Amniotic stem cell (primary cell): ENCODE measurements at places on chromosomes 12 and 14.

DNA sequence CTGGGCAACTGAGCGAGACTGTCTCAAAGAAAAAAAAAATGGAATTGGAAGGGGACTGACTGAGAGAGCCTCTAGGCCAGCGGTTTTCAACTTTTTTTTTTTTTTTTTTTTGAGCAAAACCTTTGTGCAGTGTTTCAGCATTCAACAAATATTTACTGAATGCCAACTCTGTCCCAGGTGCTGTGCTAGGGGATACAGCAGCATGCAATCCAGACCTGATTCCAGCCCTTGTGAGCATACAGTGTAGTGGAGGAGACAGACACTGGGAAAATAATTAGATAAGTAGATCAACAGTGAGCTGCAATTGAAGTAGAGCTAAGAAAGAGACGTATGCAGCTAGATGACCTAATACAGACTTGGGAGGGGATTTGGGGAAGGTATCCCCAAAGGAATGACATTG is 23.8 kb upstream of the LTBP2 start:
- no peak for DNase-seq

- no peak for DNase-seq
These were observed 1113.6 kb upstream of the SEL1L start for GRCh38 chr14:82647088-82647810.

GRCh38 chr12:79532907-79533288 is 157.9 kb downstream of the PAWR start:
- DNase-seq, result no peak

DNA sequence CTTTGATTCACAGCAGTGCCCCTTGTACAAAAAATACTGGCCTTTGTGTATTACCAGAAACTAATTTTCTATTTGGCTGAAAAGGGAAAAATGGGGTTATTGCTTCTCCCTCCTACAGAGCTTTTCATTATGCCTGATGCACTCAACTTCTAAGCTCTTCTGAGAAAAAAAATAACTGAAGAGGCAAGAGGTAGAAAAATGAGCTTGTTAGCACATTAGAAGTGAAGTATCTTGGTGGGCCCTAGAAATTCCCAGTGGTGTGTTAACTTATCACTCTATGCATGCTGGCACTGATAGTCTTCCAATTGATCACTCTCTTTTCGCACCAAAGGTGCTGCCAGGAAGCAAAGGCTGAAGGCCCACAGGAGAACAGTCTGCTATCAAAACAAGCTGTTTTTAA is 17.1 kb downstream of the INSM2 start:
- no peak for DNase-seq

GRCh38 chr12:113990250-113991223 is 24.4 kb upstream of the RBM19 start:
- DNase-seq, result no peak

DNA sequence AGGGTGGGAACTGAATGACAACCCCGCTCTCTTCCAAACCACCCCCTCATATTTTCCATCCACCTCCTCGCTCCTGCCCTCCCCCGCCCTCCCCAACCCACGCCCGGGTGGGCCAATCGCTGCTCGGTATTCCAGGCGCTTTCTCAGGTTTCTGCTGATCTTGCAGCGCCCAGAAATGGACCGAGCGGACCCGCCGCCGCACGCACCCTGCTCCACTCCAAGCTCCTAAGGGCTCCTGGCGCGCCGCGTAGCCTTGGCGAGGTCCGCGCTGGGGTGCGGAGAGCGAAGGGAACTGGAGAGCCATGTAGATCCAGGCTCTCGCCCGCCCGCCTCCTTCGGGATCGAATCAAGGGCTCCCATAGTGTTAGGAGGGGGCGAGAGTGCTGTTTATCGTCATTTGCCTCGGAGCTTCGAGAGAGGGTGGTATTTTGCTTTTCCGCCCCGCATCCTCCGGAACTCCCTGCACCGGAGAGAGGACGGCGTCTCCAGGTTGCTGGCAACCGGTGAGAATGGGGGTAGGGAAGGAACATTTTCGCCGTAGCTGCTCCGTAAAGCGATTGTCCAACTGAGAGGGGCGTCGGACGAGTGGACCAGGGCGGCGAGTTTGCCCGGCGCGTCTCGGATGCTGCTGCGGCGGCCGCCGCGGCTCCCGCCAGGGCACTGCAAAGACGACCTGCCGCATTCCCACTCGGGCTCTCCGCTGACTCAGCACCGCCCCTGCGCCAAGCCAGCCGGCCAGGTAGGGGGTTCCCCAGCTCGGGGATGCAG is at the start of gene KCNA1:
Gene KCNA1, plus strand, starts transcription at position 172 of the 768 bp plus-strand sequence. CDS start 1,474 bp downstream, outside the sequence.
- DNase-seq, result no peak

- DNase-seq, result no peak
These were observed 363.0 kb upstream of the FKBP4 start for GRCh38 chr12:2431810-2432209.

DNA sequence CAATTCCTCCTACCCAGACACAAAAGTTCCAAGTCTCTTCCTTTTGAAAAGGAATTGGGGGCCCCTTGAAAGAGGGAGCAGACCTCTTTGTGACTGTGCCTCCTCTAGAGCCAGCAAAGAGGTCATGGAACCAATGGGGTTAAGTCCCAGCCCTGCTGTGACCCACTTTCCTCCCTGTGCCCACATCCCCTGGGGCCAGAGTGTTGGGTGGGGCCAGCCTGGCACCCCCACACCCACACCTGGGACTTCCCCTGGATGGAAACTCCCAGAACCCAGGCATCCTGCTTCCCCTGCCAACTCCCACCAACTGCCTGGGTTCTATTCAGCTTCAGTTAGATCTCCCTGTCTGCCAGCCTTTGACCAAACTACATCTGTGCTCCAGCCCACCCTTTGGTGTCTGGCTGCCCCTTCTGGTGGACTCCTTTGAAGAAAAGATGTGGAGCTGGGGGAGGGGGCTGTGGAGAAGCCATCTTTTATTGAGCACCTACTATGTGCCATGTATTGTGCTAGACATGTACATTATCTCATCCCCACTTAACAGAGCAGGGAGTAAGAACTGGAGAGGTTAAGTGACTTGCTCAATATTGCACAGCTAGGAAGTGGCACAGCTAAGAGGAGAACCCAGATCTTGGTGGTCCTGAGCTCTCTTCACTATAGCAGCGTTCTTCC is 4.6 kb upstream of the RARG start:
- DNase-seq, result no peak

DNA sequence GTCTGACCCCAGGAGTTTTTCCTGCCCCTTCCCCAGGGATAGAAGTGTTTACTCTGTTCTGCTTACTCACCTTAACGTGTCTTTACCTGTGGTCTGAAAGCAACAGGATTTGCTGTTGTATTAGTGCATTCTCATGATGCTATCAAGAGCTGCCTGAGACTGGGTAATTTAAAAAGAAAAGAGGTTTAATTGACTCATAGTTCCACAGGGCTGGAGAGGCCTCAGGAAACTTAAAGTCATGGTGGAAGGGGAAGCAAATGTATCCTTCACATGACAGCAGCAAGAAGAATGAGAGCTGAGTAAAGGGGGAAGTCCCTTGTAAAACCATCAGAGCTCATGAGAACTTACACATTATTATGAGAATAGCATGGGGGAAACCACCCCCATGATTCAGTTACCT is 240.4 kb downstream of the SNAPC1 start:
- DNase-seq, result no peak

DNA sequence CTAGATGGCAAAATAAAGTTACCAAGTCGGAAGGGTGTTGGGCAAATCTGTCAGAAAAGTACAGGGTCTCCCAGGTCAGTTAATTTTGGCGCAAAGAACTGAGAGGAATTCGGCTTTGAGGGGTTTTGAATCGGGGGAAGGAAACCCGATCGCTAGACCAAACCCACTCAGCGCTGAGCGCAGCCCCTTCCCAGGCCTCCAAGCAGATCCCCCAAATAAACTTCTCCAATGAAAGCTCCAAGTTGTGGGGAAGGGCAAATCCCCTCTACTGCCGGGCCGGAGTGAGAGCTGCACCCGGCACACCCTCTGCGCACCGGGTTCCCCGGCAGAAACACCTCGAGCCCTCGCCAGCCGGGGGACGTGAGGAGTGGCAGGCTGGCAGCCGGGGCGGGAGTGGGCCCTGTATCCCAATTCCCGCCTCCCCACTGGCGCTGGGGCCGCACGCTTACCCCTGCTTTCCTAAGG is 441 bp downstream of the E2F7 start:
- no peak for DNase-seq

- DNase-seq, result no peak
These were observed 96.6 kb downstream of the APAF1 start for GRCh38 chr12:98741556-98742265.

GRCh38 chr12:24997496-24997895 is 48.6 kb upstream of the BCAT1 start:
- no peak for DNase-seq

DNA sequence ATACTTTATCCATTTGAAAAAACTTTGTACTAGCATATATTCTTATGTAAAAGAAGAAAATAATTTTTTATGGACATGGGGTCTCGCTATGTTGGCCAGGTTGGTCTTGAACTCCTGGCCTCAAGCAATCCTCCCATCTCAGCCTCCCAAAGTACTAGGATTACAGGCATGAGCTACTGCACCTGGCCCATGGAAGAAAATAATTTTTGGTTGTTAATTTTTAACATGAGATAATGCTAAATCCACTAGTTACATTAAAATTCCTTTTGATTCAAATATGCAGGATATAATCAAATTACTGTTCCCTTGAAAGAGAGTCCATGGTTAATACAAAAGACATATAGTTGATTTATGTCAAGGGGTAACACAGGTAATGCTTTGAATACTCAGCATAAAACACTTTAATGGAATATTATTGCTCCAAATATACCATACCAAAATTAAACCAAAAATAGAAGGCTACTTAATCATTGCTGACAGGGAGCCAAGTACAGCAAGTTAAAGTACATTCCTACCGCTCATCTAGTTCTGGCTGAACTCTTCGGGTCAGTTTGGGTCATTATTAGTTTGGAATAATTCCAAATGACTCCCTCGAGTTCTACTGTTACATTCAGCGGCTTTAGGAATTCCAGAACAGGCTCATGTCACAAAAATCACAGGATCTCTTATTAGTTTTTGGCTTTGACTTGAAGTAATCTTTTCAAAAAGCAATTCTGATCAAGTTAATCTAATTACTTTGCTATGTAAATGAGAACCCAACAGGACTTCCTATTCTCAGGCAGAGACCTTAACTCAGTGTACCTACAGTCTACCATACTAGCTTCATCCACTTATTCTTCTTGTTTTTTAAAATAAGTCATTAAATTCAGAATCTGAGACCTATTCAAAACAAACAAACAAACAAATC is 6.1 kb downstream of the SOS2 start:
- peak; percentile 9 for DNase-seq

DNA sequence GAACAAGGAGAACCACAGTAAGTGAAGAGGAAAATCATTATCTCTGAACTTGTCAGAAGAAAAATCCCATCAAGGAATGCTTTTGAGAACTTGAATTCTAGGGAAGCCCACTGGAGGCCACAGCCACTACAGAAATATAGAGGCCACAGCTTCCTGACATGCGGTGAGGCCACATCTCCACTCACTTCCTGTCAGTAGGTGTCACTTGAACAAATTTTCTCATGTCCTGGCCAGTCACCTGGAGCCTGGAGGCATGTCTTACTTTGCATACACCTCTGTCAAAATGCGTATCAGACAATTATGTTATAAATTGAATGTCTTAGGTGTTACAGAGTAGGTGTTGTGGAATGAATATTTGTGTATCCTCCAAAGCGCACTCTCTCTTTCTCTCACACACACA is 370.3 kb downstream of the DAD1 start:
- no peak for DNase-seq

- DNase-seq, result peak; percentile 77
These were observed 32.1 kb downstream of the CMKLR1 start for GRCh38 chr12:108307006-108307405.

DNA sequence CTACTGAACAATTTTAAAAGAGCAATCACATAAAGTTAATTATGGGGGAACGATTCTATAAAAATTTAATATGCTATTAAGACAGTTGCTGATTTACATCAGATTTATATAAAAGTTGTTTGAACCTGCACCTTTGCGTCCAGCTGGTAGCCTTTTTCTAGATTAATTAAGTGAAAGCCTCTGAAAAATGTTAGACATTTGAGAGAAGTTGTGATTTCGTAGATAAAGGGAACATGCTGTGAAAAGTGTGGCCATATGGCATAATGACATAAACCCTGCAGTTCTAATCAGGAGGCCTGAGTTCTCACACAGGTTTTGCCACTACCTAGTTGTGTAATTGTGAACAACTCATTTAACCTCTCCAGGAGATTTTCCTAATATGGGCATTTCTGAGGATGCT is 187.2 kb downstream of the TMTC2 start:
- no peak for DNase-seq

DNA sequence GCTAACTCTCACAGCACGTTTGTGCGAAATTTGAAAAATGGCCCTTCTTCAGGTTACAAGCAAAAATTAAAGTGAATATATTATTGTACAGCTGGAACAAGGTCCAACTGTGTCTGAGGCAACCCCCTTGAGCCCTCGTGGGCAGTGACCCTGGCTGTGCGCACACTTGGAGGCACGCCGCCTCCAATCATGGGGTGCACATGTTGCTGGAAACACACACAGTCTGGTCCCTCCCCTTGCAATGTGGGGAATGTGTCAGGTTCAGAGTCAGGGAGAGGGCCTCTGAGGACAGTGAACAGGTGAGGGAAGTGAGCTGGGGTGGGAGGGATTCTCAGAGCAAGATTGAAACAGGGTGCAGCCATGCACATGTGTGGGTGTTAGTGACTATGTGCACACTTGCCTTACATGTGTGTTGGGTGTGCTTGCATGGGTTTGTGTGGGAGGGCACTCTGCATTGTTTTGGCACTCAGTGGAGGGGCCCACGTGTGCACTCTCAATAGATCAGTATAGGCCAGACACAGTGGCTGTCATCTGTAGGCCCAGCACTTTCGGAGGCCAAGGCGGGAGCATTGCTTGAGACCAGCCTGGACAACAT is 9.6 kb downstream of the TSPAN9 start:
- DNase-seq, result no peak

DNA sequence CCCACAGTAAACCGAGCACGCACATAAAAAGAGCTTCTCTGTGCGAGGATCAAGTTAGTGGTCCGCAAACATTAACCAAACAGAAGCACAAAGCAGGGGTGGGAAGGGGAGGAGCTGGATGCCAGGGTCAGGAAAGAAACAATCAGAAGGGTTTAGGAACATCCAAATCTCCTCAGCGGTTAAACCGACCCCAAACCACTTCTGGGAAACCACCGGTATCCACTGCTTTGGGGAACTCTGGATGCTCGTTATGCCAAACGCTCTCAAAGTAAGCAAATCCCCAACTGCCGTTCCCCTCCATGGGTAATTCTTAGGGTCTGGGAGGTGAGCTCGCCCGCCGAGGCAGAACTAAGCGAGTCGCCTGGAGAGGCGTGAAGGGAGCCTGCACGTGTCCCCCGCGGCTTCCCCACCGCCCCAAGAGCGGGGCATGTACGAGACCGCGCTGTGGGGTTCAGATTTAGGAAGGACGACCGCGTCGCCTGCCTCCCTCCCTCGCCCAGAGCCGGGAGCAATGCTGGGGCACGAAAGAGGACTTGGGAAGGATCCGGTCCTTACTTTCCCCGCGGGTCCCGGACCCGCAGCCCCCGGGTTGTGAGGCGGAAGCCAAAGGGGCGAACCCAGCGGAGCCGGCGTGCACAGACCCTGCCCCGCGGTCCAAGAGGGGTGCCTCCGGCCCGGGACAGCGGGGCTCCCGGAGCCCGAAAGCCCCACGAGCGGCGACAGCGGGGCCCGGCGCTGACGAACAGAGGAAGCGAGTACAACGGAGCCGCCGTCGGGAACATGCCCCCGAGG is 711 bp downstream of the SBNO1 start:
- DNase-seq, result no peak
